ENCODE measurements at places on chromosomes 16 and 17.

GRCh38 chr17:329784-330420, 22.7 kb downstream of the RPH3AL start:
- no peak for DNase-seq

DNA sequence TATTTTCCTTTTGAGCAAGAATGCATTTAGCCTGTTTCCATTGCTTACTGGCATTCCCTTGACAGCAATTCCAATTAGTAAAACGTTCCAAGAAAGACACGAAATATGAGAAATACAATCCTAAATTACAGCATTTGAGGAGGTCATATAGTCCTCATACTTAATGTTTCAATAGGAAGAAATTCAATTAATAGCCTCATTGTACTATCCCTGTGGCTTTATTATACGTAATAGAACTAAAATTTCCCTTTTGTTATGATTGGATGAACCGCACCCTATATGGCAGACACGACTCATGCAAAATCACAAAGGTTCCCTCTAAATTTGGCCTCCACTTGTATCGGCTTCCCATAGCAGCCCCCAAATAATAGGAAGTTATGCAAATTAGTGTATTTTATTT, 291.7 kb downstream of the CEP112 start:
- DNase-seq: no peak

GRCh38 chr16:68707340-68708152, 29.5 kb upstream of the CDH1 start:
- peak; percentile 87 for DNase-seq

GRCh38 chr17:65220732-65221131, 83.6 kb downstream of the RGS9 start:
- no peak for DNase-seq

- DNase-seq: no peak
Measured at GRCh38 chr16:9441012-9441411, 349.6 kb downstream of the HAPSTR1 start.

GRCh38 chr16:48433116-48433849, 48.1 kb upstream of the SIAH1 start:
- no peak for DNase-seq

- no peak for DNase-seq
Measured at GRCh38 chr16:19751478-19752385, 33.7 kb downstream of the IQCK start.

GRCh38 chr17:72710202-72710601, 382.3 kb downstream of the SLC39A11 start:
- no peak for DNase-seq

GRCh38 chr16:85677383-85677967, 11.3 kb downstream of the GINS2 start:
- DNase-seq: no peak

DNA sequence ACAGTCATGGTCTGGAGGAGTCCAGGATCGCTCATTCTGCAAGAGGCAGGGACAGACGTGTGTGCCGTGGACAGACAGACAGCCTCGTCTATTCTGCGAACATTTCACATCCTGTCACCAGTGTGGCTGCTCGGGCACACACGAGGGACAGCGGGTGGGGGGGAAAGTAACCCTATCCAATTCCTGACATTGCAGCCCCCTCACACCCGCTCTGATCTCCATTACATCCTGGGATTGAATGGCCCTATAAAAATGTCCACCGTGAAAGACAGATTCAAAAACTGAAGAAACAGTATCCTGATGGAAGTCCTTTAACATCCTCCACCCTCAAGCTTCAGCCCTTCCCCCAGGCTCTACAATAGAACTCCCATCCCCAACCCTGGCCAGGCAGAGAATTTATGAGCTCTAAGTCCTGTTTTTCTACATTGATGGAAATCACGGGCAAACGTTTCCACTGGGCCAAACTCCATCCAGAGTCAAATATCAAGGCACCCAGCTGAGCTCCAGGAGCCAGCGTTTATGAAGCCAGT, 39.4 kb downstream of the HS3ST3A1 start:
- no peak for DNase-seq

- DNase-seq: peak; percentile 19
Measured at GRCh38 chr17:34307110-34307509, 12.1 kb upstream of the CCL8 start.

- peak; percentile 36 for DNase-seq
Measured at GRCh38 chr16:82008957-82009592, 2.2 kb downstream of the SDR42E1 start.

DNA sequence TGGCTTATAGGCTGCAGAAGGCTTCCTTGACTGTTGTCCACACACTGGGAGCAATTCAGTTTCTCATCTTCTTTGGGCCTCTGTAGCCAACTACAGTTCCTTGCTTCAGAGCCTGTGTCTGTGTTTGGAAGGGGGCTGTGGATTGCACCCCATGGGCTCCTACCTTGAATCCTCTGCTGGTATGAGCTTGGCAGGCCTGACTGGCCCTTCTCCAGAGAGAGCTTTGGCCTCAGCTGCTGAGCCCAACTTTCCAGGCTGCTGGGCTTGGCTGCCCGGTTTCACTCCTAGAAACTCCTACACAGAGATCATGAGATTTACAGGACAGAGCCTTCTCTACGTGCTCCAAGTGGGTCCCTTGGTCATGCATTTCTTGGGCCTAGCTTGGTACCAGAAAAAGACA, 354.4 kb downstream of the SNX29 start:
- DNase-seq: no peak

DNA sequence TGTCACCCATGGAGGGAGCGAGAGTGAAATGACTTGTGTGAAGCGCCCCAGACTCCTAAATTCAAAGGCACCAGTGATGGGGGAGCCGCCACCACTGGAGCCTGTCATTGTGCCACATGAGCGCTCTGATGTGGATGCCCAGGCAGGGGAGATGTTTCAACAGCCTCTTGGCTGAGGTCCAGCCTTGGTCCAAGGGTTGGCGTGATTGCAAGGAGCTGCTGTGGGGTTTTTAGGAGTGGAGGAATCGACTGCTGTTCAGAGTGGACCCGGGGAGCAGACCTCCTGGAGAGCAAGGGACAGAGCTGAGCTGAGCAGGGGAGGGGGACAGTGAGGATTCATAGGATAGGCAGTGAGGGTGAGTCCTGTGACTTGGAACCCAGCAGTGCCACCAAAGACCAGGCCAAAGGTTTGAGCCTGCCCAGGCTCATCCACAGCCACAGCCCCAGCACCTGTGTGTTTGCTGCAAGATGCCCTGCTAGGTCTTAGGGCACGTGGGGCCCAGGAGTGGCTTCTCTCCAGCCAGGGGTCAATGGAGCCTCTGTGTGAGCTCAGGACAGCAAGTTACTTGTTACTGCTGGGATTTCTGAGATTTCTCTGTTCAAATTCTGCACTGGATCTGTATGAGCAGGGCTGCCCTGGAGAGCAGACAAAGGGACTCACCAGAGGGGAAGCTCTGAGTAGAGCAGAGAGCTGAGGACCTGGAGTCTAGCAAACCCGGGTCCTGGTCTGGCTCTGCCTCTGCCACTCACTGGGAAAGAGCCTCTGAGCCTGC, 20.3 kb downstream of the RHBDL3 start:
- no peak for DNase-seq

- no peak for DNase-seq
Measured at GRCh38 chr17:59491353-59492090, 73.9 kb upstream of the DHX40 start.

DNA sequence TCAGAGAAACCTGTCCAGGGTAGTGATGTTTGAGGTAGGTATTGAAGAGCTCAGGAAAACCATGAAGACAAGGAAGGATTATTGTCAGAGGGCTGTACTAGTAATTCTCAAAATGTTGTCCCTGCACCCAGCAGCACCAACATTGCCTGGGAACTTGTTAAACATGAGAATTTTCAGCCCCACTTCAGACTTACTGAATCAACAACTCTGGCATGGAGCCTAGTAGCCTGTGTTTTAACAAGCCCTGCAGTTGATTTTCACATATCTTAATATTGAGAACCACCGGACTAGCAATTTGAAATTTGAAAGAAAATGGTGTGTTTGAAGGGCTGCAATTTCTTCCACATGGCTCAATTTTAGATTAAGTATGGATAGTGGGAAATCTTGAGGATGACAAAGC, 2.8 kb upstream of the KIF2B start:
- no peak for DNase-seq

- DNase-seq: no peak
Measured at GRCh38 chr16:63323722-63324705, 1287.8 kb upstream of the CDH8 start.

DNA sequence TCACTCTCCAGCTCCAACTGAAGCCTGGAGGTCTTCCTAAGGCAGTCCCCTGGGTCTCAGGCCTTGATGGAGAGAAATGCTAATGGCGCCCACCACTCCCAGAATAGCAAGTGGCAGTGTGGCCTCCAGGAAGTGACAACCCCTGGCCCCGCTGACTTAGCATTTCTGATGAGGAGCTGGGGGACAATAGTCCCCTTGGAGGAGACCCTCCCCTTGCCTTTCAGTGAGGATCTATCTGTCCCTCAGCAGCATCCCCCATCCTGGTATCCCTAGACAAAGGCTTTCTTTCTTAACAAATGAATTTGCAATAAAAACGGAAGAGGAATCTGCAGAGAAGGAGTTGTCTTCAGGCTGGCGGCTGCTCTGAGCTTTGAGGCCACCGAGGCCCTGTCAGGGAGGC, 68.8 kb downstream of the LITAF start:
- DNase-seq: no peak

DNA sequence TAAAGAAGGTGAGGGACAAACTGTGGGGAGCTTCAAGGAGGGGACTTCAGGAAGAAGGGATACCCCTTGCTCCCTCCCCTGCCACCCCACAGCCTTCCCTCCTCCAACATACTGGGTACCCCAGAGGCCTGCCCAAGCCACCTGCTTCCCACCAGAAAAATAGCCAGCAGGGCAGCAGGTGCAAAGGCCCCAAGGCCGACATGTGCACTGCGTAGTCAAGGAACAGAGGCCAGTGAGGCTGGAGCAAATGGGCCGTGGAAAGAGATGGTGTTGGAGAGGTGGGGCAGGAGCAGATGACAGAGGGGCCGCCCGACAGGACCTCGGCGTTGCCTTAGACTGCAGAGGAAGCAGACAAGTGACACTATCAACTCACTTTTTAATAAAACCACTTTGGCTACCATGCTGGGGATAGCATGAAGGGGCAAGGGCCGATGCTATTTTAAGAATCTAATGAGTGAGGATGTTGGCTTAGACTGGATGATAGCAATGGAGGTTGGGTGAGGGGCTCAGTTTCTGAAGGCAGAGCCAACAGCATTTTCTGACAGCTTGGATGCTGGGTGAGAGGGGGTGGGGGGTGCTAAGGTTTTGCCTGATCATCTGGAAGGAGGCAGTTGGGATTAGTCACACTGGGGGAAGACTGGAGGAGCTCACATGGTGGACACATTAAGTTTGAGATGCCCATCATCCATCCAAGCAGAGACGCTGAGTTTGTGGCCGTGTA, 72.8 kb upstream of the TOB1 start:
- no peak for DNase-seq

GRCh38 chr17:48322060-48322459, 108.0 kb downstream of the SKAP1 start:
- DNase-seq: no peak

GRCh38 chr16:57166951-57167350, 18.9 kb downstream of the PSME3IP1 start:
- DNase-seq: no peak

- no peak for DNase-seq
Measured at GRCh38 chr16:64459402-64459801, 662.5 kb downstream of the CDH11 start.

GRCh38 chr17:38341035-38341721, 2.6 kb downstream of the GPR179 start:
- no peak for DNase-seq

DNA sequence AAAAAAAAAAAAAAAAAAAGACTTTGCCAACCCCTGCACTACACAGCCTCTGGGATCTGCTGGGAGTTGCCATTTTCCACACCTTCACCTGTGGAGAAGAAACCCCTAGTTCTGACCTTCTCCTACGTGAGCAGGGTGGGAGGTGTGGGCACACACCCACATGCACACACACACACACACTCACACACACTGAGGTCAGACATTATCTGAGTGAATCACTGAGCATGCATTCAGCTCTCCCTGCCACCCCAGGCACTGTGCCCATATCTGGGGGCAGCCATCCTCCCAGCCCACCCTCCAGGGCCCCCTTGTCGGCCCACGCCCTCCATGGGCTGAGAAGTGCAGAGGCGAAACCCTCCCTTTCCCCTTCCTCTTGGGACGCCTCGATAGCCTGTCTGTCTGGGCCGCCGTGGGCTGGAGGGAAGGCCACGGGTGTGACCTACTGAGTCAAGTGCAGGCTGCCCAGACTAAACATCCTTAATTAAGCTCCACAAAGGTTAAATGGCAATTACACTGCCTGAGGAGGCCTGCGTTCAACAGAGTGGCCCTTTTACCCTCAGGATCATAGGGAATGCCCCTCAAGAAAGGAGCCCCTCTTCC, 143.8 kb downstream of the C16orf95 start:
- DNase-seq: no peak

GRCh38 chr17:17815436-17816200, 21.2 kb downstream of the SREBF1 start:
- DNase-seq: no peak

- DNase-seq: no peak
Measured at GRCh38 chr17:58556833-58557250, 42.4 kb upstream of the MTMR4 start.

DNA sequence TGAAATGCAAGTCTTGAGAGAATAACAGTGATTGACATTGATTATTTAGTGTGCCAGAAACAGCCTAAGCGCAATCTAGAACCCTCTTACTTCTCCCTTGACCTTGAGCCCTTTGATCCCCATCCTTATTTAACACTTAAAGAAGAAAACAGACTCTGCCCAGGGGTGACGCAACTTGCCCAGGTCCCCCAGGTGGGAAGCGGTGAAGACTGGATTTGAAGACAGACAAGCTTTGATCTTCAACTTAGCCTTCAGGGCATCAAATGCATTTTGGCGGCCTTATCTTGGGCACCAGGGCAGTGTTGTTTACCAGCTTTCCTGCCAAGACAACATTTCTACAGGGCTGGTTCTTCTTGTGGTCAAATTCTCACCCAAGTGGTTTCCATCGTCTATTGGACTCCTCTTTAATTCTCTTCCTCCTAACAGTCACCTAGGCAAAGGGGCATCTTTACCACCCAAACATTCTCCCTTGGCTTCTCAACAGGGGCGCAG, 8.9 kb upstream of the CIITA start:
- DNase-seq: no peak

GRCh38 chr16:69106491-69107315, 1.2 kb downstream of the HAS3 start:
- no peak for DNase-seq

GRCh38 chr16:57070424-57070823, 22.0 kb upstream of the CPNE2 start:
- DNase-seq: no peak

DNA sequence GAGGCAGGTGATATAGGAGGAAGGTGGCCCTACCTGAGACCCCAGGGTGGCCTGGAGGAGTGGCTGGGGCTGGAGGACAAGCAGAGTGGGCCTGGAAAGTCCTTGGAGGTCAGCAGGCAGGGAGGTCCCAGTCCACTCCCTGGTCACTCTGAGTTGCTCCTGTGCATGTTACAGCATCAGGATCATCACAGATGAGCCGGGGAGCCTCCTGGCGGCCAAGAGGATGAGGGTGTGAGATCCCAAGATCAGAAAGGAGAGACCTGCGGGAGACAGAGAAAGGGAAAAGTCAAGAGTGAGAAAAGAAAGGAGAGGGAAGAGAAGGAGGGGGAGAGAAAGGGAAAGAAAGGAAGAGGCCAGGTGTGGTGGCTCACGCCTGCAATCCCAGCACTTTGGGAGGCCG, 71.7 kb downstream of the MRM1 start:
- DNase-seq: no peak

- no peak for DNase-seq
Measured at GRCh38 chr16:51095084-51095881, 55.8 kb downstream of the SALL1 start.
